ENCODE measurements at places on chromosomes 6 and 20.

- no peak for DNase-seq
These were observed 62.9 kb downstream of the SCAND1 start for GRCh38 chr20:35891375-35891774.

GRCh38 chr20:6707321-6707831, 60.1 kb upstream of the BMP2 start:
- peak; percentile 85 for DNase-seq

DNA sequence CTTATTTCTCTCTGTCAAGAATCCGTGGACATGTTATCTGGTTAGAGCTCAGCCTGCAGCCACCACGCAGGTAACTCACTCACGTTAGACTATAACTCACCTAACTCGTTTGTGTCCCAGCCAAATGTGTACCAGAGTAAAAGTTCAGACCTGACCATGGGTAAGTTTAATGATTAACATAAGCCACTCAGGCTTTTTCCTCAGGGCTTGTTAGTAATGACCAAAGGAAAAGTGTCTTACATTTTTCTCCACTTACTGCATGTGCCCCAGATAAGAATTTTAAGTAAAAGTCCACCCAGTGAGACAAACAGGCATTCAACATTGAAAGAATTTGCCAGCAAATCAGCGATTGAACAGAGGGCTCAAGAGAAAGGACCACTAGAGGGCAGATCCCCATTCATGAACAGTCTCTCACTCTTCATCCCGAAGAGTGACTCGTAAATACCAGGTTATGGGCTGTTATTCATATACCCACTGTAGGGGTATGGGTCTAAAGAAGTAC, at the start of gene PKHD1:
Gene PKHD1, minus strand, starts transcription at position 116 of the 502 bp plus-strand sequence. CDS start 2,680 bp downstream, outside the sequence.
- DNase-seq: peak; percentile 73

DNA sequence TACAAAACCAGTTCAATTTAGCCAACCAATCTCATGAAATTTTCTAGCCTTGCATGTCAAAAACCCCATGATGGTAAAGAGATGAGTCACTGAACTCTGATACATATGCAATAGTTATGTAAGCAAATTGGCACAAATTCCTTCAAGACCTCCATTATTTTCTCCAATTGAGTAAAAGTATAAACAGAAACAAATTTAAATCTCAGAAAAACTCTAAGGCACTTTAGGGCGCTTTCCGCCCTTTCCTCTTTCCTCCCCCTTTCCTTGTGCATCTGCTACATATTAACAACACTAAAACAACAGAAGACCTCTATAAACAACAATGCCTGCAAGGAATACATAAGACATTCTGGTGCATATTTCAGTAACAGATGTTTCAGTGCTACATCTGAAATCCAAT, 48.5 kb downstream of the KIF13A start:
- DNase-seq: no peak

GRCh38 chr6:56335726-56336125, 88.3 kb upstream of the COL21A1 start:
- peak; percentile 56 for DNase-seq

- DNase-seq: no peak
These were observed 514.3 kb upstream of the CITED2 start for GRCh38 chr6:139888681-139889122.

- DNase-seq: no peak
These were observed 3.6 kb upstream of the ABHD12 start for GRCh38 chr20:25394276-25394675.

DNA sequence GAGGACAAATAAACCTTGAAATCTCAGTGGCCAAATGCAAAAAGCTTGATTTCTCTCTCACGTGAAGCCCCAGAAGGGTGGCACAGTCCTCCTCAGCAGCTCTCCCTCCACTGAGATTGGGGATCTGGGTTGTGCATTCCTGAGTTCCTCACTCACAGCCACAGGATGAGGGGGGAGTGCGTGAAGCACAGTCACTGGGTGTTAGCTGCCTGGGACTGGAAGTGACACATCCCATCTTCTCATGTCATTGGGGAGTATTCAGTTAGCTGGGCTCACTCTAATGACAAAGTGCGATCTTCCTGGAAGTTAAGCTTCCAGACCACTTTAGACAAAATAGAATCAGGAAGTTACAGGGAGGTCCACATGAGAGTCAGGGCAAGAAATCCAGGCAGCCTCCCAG, 192.2 kb upstream of the LRFN2 start:
- DNase-seq: peak; percentile 75

DNA sequence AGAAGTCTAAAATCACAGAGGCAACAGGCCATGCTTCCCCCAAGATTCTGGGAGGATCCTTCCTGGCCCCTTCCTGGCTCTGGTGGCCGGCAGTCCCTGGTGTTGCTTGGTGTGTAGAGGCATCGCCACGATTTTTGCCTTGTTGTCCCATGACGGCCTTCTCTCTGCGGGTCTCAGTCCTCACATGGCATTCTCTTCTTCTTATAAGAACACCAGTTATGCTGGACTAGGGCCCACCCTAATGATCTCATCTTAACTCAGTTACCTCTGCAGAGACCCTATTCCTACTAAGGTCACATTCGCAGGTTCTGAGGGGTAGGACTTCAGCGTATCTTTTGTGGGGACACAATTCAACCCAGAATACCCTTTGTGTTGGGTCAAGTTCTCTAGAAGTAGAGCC, 168.0 kb downstream of the LINC00237 start:
- no peak for DNase-seq
